ENCODE measurements at places on chromosomes 12 and 14. TPM values are rescaled to one million over a fixed set of nuclear protein-coding genes. Genes with fewer than 3 reads are reported as not detected.

DNA sequence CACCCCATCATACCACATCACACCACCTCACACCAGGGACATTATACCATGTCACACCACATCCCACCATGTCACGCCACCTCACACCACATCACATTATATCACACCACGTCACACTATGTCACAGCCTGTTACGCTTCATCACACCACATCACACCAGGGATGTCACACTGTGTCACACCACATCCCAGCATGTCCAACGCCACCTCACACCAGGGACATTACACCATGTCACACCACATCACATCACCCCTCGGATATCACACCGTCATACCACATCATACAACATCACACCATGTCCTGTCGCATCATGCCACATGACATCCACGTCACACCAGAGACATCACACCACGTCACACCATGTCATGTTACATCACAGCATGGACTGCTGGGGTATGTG lies 235.5 kb downstream of the TMEM121 start:
- no peaks in the 10 kb centered on the region for H3K36me3 ChIP-seq
- H3K4me1 ChIP-seq = no peaks in the 10 kb centered on the region
- DNase-seq = no peak
- H3K27me3 ChIP-seq = no peaks in the 10 kb centered on the region
- no peak overlapping the region for H3K27ac ChIP-seq
- H3K4me3 ChIP-seq = no peak overlapping the region

GRCh38 chr14:99513946-99514551 lies 32.8 kb downstream of the CCNK start:
- H3K4me3 ChIP-seq = no peak overlapping the region
- DNase-seq = peak; percentile 21
- no peak overlapping the region for H3K27ac ChIP-seq
- no peaks in the 10 kb centered on the region for H3K27me3 ChIP-seq
- peaks cover 14% of the 10 kb centered on the region for H3K4me1 ChIP-seq

GRCh38 chr12:23001487-23001886 lies 376.5 kb downstream of the ETNK1 start:
- no peaks in the 10 kb centered on the region for H3K36me3 ChIP-seq
- no peak overlapping the region for H3K4me3 ChIP-seq
- no peaks in the 10 kb centered on the region for H3K4me1 ChIP-seq
- no peaks in the 10 kb centered on the region for H3K27me3 ChIP-seq
- DNase-seq = no peak

DNA sequence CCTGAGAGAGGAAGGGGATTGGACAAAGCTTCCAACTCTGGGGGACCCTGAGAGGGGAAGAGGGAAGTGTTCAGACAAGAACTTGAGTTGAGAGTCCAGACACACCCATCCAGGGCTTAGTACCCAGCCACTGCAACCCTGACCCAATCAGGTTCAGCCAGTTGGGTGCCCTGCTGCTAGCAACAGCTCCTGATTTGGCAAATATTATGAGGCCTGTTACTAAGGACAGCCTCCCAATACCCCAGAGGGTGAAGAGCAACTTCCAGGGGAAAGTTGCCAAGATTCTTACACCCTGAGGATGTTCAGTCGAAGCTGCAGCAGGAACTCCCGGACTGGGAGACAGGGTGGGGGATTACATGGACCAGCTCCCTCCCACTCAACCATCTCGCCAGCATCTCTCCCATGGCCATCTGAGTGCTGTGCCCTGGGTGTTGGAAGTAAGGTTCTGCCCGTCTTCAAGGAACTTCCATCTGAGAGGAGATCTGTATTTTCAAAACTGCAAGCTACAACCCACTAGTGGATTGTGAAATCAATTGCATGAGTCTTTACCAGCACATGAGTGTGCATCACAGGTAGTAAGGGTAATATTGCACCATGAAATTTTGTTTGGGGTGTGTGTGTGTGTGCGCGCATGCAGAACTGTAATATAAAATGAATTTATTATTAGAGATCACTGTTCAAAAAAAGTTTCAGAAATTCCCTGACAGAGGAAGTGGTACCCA lies 11.5 kb upstream of the KRT78 start:
- no peaks in the 10 kb centered on the region for H3K36me3 ChIP-seq
- H3K4me3 ChIP-seq = no peak overlapping the region
- H3K27me3 ChIP-seq = no peaks in the 10 kb centered on the region
- DNase-seq = no peak
- no peak overlapping the region for H3K27ac ChIP-seq

The MANSC4 gene
- not detected for total RNA-seq

DNA sequence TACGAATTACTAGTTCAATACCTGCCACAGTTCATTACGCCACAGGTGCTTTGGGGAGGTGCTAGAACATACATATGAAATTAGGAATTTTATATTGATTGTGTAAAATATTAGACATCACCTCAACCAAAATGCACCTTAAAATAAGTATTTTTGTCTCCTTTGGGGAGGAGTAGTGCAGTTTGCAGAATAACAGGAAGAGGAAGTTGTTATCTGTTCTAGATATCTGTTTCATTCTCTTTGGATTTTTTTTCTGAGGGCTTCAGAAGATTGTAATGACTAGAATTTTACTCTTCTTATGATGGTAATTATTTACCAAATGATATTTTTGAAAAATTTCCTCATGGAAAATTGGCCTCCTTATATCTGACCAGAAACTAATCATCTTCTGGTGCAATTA lies 9.9 kb upstream of the GYS2 start:
- H3K4me3 ChIP-seq = no peak overlapping the region
- H3K27me3 ChIP-seq = no peaks in the 10 kb centered on the region
- no peaks in the 10 kb centered on the region for H3K36me3 ChIP-seq
- H3K27ac ChIP-seq = no peak overlapping the region
- DNase-seq = no peak

DNA sequence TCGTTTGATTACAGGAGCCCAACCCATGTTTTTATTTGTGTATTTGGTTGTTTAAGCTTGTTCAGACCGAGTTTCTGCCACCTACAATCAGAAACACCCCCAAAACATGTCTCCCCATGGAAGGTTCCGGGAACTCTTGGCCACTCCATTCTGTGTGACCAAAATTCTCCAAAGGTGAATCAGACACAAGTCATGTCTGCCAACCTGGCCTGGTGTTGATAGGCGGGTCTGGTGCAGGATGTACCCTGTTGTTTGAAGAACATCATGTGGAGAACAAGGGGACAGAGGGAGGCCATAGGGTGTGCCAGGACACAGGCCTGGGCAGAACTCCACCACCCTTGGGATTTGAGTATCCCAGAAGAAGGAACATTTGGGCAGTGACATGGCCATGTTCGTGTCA lies 147.1 kb upstream of the MYL2 start:
- no peak overlapping the region for H3K4me3 ChIP-seq
- H3K27ac ChIP-seq = no peak overlapping the region

The KIF21A gene
- total RNA-seq = 22.3 TPM

- no peak overlapping the region for H3K27ac ChIP-seq
- no peak overlapping the region for H3K4me3 ChIP-seq
- H3K4me1 ChIP-seq = peaks cover 20% of the 10 kb centered on the region
- no peak for DNase-seq
Observed at GRCh38 chr12:53989227-53990113, 4.5 kb downstream of the HOXC10 start.

- no peaks in the 10 kb centered on the region for H3K27me3 ChIP-seq
- no peaks in the 10 kb centered on the region for H3K4me1 ChIP-seq
- no peaks in the 10 kb centered on the region for H3K36me3 ChIP-seq
- DNase-seq = no peak
Observed at GRCh38 chr12:45077251-45077650, 26.4 kb upstream of the DBX2 start.

- no peaks in the 10 kb centered on the region for H3K27me3 ChIP-seq
- H3K27ac ChIP-seq = no peak overlapping the region
- H3K4me1 ChIP-seq = no peaks in the 10 kb centered on the region
- H3K4me3 ChIP-seq = no peak overlapping the region
- H3K36me3 ChIP-seq = peaks cover 15% of the 10 kb centered on the region
Observed at GRCh38 chr14:70788898-70789297, 20.4 kb downstream of the MAP3K9 start.

- no peak for DNase-seq
- no peaks in the 10 kb centered on the region for H3K27me3 ChIP-seq
- H3K4me3 ChIP-seq = no peak overlapping the region
Observed at GRCh38 chr12:33519566-33519965, 79.9 kb upstream of the SYT10 start.

DNA sequence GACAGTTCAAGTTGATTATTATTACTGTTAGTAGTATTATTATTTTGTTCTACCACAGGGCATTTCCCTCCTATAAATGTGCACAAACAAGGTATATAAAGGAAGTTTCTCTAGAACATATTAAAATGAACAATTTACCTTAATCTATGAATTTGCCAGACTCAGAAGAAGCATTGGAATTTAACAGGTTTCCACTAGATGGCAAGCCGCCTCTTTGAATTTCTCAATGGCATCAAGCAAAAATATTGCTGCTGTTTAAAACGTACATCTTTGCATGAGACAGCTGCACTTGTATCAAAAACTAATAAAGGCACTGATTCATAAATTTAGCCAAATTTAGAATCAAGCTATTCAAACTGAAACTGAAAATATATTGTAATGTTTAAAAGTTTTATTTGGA lies 34.6 kb upstream of the MIS18BP1 start:
- H3K27me3 ChIP-seq = no peaks in the 10 kb centered on the region
- no peaks in the 10 kb centered on the region for H3K4me1 ChIP-seq
- no peaks in the 10 kb centered on the region for H3K36me3 ChIP-seq
- no peak overlapping the region for H3K27ac ChIP-seq

DNA sequence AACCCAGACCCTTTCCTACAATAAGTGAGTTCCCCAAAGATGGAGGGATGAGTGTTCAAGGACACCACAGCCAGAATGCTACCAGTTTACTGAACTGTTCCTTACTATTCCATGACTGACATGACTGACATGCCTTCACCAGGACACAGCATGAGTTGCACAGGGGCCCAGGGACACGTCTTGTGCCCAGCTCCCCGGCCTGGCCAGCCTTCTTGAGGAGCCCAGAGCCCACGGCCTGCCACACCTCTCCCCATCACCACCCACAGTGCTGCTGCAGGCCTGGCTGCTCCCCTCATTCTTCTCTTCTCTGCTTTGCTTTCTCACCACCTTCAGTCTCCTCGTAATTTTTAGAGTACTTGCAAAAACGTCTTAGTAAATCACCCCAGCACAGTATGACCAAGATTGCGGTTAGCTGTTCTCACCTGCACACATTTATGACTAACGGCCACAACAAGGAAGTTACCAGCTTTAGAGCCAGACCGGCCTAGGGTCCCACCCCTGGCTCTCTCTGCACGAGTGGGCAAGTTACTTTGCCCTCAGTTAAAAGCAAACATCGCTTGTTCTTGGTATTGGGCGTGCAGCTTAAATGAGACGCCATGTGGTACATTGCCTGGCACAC lies 18.5 kb downstream of the PPP2R5E start:
- H3K27ac ChIP-seq = no peak overlapping the region
- DNase-seq = no peak
- no peak overlapping the region for H3K4me3 ChIP-seq
- H3K27me3 ChIP-seq = no peaks in the 10 kb centered on the region
- peaks cover 28% of the 10 kb centered on the region for H3K4me1 ChIP-seq

- no peaks in the 10 kb centered on the region for H3K27me3 ChIP-seq
- DNase-seq = no peak
- H3K4me3 ChIP-seq = no peak within 1 kb of the TSS
- H3K36me3 ChIP-seq = no peaks in the 10 kb centered on the region
- no peak within 1 kb of the TSS for H3K27ac ChIP-seq
- peaks cover 16% of the 10 kb centered on the region for H3K4me1 ChIP-seq
Observed at GRCh38 chr12:68225576-68226476, at the start of gene IL26. Gene IL26 (minus strand): TSS chr12:68225810. CDS start chr12:68225756, 54 bp downstream.

The BBOF1 gene
- 13.0 TPM for total RNA-seq

The PPP2R5C gene
- 98.0 TPM for total RNA-seq

GRCh38 chr14:92937051-92937937 lies 14.3 kb downstream of the CHGA start:
- no peaks in the 10 kb centered on the region for H3K4me1 ChIP-seq
- no peaks in the 10 kb centered on the region for H3K27me3 ChIP-seq
- H3K36me3 ChIP-seq = peaks cover 59% of the 10 kb centered on the region
- H3K27ac ChIP-seq = no peak overlapping the region
- DNase-seq = peak; percentile 30

The RPGRIP1 gene
- total RNA-seq = 0.58 TPM

GRCh38 chr12:5525783-5526367 lies 94.0 kb downstream of the NTF3 start:
- H3K36me3 ChIP-seq = no peaks in the 10 kb centered on the region
- DNase-seq = no peak

- H3K27ac ChIP-seq = no peak overlapping the region
- H3K27me3 ChIP-seq = no peaks in the 10 kb centered on the region
- no peak overlapping the region for H3K4me3 ChIP-seq
- no peaks in the 10 kb centered on the region for H3K36me3 ChIP-seq
- peaks cover 16% of the 10 kb centered on the region for H3K4me1 ChIP-seq
Observed at GRCh38 chr12:117580718-117581062, 219.3 kb upstream of the NOS1 start.

GRCh38 chr14:88986146-88986841 lies 161.8 kb downstream of the TTC8 start:
- H3K4me3 ChIP-seq = no peak overlapping the region
- peak; percentile 48 for DNase-seq
- no peak overlapping the region for H3K27ac ChIP-seq
- no peaks in the 10 kb centered on the region for H3K4me1 ChIP-seq
- H3K27me3 ChIP-seq = no peaks in the 10 kb centered on the region

GRCh38 chr12:55065535-55065934 lies 45.8 kb downstream of the NEUROD4 start:
- no peaks in the 10 kb centered on the region for H3K4me1 ChIP-seq
- no peaks in the 10 kb centered on the region for H3K36me3 ChIP-seq
- H3K4me3 ChIP-seq = no peak overlapping the region
- H3K27ac ChIP-seq = no peak overlapping the region
- H3K27me3 ChIP-seq = no peaks in the 10 kb centered on the region

DNA sequence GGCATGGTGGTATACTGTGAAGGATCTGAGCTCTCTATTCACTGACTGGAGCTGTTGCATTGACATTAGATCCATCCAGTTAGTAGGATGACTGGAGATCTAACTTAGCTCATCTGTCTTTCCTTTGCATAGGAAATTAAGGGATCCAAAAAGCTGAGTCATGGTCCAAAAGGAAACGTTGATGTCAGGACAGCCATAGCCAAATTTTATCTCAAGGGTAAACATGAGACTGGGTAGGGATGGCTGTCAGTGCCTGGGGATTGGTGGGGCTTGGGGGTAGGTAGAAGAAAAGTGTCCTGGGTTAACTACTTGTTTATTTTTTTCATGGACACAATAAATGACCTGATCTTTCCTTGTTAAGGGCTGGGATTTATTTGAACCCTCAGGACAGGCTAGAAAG lies 4.6 kb downstream of the FAM177A1 start:
- H3K27me3 ChIP-seq = no peaks in the 10 kb centered on the region
- H3K4me1 ChIP-seq = peaks cover 41% of the 10 kb centered on the region
- H3K36me3 ChIP-seq = peaks cover 45% of the 10 kb centered on the region

The KRT85 gene
- not detected for total RNA-seq

The FGF6 gene
- not detected for total RNA-seq

All from stomach (tissue), 19 donors.